ENCODE measurements at places on chromosomes 2 and 18.

- DNase-seq = no peak
Measured at GRCh38 chr2:159064446-159065301, 96.2 kb downstream of the TANC1 start.

GRCh38 chr18:26121476-26121875, 12.2 kb upstream of the PSMA8 start:
- peak; percentile 3 for DNase-seq

DNA sequence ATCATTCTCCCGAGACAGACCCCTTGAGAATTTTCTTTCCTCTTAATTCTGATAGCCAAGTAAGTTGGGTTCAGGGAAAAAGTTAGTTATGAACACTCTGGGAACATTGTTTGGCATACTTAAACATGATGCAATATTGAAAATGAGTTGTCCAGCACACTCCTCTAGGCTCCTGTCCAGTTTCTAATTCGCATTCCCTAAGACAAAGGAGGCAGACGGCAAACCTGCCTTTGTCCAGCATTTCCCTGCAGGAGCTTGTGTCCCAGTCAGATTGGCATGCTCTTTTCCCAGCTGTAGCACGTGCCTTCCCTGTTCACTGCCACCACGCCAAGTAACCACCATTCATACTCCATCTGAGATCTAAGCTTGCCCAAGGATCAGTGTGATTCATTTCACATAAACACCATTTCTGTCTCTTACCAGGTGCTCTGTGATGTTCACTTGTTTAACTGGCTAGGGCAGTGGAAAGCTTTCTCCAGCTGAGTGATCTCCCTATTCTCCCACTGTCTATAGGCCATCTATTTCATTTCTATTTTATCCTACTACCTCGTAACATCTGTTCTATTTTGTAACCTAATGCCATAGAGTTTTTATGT, 150.0 kb upstream of the EPB41L3 start:
- peak; percentile 25 for DNase-seq

DNA sequence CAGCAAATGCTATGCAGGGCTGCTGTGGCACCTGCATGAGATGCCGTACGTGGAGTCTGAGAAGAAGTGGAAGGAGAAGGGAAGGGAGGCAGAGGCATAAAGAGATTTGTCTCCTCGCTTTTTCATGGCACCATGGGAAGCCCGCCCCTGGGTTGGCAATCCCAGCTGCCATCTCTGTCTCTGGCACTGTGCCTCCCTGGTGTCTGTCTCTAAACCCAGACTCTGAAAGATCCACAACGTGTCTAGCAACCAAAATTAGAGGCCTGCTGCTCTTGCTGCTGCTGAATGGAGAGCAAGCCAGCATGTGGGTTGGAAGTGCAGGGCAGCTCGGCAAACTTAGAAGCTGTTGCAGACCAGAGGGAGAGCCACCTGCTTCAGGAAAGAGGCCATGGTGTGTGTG, 53.1 kb downstream of the INO80C start:
- DNase-seq = no peak

DNA sequence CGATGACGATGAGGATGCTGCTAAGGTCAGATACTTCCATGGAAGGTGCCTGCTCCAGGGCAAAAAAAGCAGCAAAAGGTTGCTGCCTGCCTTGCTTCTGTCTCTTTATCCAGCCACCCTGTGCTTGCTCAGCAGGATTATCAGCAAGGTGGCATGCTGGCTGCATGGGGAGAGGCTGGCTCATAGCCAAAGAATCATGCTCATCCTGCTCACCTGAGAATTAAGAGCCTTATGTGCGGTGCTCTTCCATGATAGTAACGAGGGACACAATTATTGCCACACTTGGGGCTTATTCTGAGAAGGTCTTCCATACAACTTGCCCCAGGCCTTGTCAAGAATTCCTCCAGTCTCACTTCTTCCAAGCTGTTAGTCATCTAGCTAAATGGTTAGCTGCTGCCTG, 60.4 kb upstream of the SEC11C start:
- no peak for DNase-seq

DNA sequence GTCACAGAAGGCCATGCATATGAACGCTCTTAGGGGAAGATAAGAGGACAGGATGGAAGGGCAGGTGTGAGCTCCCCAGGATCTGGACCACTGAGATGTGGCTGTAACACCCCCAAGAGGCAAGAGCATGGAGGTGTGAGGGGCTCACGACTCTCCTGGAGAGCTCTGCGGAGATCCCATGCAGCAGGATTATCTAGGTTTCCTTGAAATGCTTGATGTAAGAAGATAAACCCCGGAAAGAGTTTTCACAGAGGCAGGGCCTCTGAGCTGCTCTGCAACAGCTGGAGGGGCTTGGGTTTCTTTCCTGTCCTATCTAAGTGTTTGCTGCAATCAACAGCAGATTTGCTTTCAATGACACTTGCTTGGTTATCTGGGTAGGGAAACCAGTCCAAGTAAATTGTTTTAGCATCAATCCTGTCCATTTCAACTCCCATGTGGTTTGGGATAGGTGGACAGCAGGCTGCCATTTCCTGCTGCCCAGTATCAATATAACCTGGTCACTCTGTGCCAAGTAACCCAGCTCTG, 138.9 kb downstream of the SMAD2 start:
- DNase-seq = no peak

- no peak for DNase-seq
Measured at GRCh38 chr2:70475266-70475665, 78.4 kb downstream of the TGFA start.

GRCh38 chr2:190843890-190844699, 36.5 kb upstream of the GLS start:
- no peak for DNase-seq

- DNase-seq = no peak
Measured at GRCh38 chr2:152465541-152465940, 130.6 kb downstream of the FMNL2 start.

- DNase-seq = peak; percentile 66
Measured at GRCh38 chr2:40412456-40412855, 39.4 kb downstream of the SLC8A1 start.

DNA sequence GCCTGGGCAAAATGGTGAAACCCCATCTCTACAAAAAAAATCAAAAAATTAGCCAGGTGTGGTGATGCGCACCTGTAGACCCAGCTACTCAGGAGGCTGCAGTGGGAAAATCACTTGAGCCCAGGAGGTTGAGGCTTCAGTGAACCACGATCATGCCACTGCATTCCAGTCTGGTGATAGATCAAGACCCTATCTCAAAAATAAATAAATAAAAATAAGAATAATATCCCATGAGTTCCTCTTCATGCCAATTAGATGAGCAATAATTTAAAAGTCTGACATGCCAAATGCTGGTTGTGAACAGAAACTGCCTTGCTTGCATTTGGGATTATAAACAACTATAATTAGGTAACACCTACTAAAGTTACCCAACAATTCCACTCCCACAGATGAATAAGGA, 22.1 kb upstream of the ANKRD44 start:
- no peak for DNase-seq

- DNase-seq = no peak
Measured at GRCh38 chr2:137221797-137222492, 456.6 kb downstream of the THSD7B start.

- no peak for DNase-seq
Measured at GRCh38 chr2:206696910-206697309, 21.3 kb downstream of the DYTN start.

DNA sequence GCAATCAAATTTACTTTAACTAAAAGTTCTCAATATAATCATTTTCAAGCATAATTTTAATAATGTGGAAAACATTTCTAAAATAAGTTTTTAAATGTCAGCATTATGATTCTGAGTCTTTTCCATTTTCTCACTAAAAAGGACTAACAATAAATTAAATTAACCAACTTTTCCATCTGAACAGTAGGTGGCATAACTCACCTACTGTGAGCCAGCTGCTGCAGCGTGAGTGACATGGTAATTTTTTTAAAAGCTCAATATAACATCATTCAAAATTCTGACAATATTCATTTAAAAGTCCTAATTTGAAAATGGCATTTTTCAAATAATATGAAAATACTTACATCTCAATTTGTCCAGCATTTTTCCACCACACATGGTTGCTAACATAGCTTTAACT, 66.5 kb downstream of the DTNB start:
- peak; percentile 25 for DNase-seq

DNA sequence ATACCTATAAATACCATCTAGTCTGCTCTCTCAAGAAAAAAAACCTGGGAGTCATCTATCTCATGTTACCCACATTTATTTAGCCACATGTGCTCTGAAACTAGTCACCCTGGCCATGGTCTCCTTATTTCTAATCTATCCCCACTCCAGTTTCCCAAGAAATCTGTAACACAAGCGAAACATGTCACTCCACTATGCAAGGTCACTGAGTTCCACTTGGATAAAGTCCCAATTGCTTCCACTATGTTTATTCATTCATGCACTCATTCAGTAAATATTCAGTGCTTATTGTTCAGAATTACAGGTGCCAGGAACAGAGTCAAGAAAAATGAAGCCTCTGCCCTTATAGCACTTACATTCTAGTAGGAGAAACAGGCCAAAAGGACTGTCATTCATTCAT, 369.4 kb upstream of the CYRIA start:
- peak; percentile 36 for DNase-seq

- DNase-seq = no peak
Measured at GRCh38 chr18:25895518-25895917, 194.9 kb downstream of the SS18 start.
